CD8-positive, alpha-beta memory T cell (primary cell): ENCODE measurements at places on chromosomes 3 and 15.

GRCh38 chr3:62379321-62379798 lies 6.0 kb upstream of the FEZF2 start:
- DNase-seq = no peak

DNA sequence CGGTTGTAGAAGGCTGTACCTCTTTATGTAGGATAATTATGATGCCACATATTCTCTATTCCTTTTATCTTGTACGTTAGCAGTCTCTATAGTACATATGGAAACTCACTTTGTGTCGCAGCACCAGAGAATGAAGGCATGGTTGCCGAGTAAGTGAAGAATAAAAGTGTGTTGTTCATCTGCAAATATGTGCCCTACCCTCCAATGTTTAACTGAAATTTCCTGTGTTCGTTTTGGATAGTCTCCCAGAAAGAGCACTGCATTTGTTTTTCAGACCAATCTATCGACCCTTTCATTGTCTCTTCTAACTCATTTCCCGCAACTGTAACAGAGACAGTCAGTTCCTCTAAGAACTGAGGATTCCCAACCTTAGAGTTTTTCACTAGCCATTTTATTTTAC lies 592.8 kb downstream of the TUSC7 start:
- DNase-seq = no peak

DNA sequence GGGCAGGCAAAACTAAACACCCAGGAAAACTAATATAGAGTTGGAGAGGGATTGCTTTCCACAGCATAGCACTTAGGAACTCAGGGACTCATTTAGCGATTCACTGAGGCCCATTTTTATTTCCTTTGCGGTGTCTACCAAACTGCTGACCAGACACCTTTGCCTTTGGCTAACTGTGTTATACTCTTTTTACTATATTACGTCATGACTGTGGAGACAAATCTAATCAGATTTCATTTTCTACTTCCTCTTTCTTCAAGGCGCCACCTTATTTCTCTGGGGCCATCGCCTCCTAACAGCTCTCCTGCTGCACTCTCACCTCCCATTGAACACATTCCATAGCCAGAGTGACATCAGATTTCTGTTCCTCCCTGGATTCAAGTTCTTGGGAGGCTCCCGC lies 215.7 kb upstream of the WNT5A start:
- no peak for DNase-seq

DNA sequence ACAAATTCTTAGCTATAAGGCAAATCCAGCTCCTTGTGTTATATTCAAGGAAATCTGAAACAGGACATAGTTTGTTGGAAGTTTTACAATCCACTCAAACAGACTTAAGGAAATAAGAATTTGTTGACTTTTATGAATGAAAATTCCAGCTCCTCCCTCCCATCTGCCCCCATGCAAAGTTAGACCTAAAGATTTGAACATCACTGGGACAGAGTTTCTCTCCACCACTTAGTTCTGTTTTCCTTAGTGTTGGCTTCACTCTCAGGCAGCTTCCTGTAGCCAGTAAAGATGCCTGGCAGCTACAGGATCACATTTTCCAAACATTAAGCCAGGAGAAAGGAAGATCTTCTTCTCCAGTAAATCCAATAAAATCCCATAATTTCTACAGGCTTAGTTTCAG lies 265.0 kb downstream of the TAFA4 start:
- DNase-seq = no peak

- no peak for DNase-seq
Measured at GRCh38 chr3:113532698-113533533, 561 bp downstream of the SIDT1 start.

GRCh38 chr3:107100137-107100536 lies 277.1 kb upstream of the CCDC54 start:
- DNase-seq = no peak
